ENCODE measurements at places on chromosomes 2 and 18.
A peak's percentile ranks its signal among the peaks of the same experiment; 100 is the strongest.

- DNase-seq, result peak; percentile 64
Observed at GRCh38 chr2:102094917-102095316, 47.6 kb upstream of the IL1R1 start.

- DNase-seq, result no peak
Observed at GRCh38 chr18:10141559-10141958, 227.7 kb downstream of the VAPA start.

DNA sequence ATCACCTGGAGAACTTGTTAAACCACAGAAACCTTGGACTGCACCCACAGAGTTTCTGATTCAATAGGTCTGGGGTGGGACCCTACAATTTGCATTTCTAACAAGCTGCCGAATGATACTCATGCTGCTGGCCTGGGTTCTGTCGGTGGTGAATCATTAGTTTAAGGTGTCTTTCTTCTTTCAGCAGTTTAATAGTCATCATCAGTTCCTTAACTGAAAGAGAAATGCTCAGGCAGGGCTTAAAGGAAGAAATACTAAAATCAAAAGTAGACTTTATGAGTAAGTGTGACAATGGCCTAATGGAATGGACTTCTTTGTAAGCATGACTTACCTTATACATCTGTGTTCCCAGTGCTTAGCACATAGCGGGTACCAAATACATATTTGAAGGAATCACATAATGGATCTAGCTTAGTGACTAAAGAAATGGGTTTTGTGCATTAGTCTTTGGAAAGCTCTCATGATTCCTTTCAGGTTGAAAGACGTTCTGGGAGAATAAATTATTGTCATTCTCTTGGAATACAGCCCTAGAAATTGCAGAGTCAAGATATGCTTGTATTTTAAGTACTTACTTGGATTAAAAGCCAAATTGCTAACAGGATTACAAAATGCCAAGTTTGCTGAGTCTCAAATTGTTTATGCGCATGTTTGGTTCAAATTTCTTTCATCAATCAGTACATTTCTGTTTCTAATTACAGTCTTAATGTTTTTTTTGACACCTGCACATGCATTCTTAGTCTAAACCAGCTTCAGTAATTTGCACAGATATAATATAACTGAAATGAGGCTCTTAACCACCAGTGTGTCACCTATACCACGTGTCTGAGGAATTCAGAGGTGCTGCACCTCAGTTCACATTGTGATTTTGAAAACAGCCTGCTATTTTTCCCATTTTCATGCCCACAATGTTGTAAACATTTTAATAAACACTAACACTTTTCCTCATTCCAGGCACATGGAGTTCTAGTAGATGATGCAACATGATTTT is 220.3 kb upstream of the NRP2 start:
- DNase-seq, result no peak

DNA sequence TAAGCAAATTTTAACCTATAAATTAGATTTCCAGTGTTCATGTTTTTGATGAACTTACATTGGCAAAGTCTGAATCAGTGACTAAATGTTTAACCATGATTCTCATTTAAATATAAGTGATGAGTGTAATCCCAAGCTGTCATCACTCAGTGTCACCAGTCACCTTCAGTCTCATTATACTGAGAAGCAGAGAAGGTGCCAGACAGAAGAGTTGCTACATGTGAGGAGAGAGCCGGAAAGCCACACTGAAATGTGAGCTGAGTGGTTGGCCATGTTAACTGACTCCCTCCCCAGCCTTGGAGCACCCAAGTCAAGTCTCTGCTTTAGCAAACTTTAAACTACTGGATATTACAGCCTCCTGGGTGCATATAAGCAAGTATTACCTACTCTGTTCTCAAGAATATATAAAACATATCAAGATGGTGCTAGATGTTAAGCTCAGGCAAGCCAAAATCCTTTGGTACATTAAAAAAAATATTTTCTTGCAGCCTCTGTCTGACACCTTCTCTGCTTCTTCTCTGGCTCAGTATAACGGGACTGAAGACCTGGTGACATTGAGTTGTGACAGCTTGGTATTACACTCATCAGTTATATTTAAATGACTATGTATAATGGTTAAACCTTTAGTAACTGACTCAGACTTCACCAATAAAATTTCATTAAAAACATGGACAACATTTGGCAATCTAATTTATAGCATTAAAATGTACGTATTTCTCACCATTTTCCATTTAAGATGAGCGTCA is 75.8 kb upstream of the MAP3K20 start:
- DNase-seq, result no peak

DNA sequence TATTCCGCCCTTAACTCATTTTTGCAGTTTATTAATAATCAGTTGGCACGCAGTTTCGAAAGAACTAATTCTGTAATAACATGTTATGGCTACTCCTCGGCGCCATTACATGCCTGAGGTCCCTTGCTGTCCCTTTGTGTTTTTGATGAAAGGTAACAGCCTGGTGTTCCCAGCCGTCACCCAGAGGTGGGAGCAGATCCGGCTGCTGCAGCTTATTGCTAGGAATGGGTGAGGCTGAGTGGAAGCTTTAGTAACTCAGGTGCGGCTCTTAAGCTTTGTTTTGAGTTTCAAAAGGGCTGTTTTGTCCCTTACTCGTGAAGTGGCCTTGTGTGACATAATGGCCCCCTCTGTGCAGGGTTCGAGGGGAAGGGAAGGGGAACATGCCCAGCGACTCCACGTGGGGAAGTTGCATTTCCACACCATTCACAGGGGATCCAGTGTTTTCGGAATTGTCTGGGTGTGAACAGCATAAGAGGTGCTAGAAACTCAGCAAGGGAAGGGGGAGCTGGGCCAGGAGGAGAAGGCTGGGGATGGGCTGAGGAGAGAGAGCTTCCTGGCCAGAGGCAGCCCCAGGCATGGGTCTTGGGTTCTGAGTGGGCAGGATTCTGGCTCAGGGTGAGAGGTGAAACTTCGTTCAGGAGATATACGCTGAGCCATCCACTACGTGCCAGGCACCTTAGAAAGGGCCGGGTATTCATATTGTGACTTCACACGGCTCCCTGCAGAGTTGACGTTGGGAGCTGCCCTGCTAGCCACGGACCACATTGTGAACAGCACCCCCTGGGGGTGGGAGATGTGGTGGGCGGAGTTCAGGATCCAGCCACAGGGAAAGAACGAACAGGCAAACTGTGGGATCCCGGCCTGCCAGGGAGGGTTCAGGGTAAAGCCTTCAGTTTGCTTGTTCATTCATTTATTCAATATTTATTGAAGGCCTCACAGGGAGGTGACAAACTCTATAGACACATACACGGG is 84.4 kb downstream of the TGOLN2 start:
- peak; percentile 73 for DNase-seq

DNA sequence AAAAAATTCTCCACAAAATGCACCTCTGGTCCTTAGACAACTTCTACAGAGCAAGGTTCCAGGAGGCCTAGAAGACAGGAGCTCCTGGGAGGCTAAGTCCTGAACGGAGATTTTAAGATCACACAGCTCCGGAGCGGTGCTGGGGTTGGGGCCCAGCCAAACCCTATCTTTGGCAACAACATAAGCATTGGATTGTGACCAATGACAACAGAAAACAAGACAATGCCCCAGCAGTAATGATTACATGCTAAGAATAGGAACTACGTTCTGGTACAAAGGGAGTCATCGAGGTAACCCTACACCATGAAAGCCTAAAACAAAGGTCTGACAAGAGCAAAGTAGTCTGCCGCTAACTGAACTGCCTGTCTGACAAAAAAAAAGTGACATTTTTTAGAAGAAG is 171.2 kb downstream of the CMPK2 start:
- DNase-seq, result no peak

DNA sequence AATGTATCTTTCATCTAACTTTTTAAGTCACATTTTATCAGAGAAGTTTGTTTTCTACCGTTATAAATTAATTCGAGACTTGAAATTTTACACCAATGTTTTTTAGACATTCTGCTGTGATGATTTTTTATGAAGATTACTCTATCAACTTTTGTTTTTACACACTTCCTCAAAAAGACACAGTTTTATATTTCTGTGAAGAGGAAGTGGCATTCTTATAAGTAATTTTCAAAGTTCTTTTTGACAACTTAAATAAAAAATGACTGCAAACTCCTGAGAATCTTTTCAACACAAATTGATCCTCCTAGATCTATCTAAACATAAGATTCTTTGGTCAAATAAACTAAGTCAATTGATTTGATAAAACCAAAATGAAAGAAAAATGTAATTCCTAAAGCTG is 13.7 kb downstream of the ANKRD44 start:
- DNase-seq, result no peak

DNA sequence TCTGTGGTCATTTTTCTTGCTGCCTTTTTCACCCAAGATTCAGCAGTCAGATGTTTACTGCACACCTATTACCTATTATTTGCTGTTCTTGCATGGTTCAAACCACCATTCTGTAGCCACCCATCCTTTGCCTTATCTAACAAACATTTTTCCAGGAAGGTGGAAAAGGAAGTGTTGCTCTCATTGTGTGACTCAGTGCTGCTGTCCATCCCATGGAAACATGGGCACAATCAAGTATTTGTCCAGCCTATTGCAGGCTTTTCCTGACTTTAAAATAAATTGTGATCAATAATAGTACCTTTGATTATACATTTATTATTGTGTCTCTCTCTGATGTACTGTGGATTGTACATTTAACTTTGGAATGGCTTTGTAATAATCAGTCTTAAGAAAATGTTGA is 53.2 kb downstream of the USP14 start:
- no peak for DNase-seq

- no peak for DNase-seq
Observed at GRCh38 chr2:170719810-170720209, 4.7 kb downstream of the SP5 start.

DNA sequence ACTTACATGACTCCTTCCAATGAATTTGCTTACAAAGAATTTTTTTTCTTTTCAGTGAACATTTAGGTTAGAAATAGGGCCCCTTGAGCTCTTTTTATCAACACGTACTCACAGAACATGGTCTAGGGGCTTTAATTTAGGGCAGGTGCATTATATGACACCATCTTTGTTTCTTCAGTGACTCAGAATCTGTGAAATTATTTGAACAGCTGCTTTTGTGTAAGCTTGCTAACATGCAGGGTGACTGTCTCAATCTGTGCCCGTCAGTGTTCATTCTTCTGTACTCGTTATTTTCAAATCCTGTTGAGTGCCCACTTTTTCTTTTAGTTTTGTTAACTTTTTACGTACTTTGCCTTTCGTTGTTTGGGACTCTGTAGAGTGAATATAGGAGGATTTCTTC is 52.8 kb upstream of the CABYR start:
- no peak for DNase-seq

DNA sequence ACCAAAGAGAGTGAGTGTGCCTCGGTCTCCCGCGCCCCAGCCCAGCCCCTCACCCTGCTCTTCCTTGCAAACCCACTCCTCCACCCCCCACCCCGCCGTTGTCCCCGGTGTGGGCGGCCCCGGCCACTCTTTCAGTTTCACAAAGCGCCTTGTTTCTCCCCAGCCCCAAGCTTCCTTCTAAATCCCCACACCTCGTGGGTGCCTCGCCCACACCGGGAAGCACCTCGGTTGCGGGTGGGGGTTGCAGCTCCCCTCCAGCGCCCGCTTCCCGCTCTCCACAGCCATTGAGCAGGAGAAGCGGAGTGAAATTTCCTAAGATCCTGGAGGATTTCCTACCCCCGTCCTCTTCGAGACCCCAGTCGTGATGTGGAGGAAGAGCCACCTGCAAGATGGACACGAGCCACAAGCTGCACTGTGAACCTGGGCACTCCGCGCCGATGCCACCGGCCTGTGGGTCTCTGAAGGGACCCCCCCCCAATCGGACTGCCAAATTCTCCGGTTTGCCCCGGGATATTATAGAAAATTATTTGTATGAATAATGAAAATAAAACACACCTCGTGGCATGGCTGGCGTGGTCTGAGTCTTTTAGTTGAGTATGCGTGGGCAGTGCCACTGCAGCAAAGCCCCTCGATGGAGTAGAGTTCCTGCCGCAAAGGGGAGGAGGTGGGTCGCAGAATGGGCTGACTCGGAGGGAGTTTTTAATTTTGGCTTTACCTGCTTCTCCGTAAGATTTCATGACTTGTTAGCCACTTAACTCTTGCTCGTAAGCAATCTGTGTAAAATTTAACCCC is 848 bp downstream of the TMSB10 start:
- peak; percentile 41 for DNase-seq

GRCh38 chr2:67566285-67566684 is 169.2 kb downstream of the ETAA1 start:
- no peak for DNase-seq

DNA sequence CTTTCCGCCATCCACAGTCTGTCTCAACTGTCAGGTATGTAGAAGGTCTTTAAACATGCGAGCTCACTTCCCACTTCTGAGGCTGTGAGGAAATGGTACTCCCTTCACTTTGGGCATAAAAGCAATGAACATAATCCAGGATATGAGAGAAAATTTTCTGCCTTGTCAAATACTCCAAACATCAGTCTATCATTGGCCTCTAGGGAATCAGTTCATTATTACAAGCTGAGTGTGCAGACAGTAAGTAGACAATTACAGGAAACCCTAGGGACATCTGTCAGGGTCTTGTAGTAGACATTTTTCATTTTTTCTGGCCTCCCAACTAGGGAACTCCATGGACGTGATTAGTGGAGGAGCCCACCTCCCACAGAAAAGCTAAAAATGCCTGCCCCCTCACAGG is 13.6 kb upstream of the APCDD1 start:
- DNase-seq, result no peak

DNA sequence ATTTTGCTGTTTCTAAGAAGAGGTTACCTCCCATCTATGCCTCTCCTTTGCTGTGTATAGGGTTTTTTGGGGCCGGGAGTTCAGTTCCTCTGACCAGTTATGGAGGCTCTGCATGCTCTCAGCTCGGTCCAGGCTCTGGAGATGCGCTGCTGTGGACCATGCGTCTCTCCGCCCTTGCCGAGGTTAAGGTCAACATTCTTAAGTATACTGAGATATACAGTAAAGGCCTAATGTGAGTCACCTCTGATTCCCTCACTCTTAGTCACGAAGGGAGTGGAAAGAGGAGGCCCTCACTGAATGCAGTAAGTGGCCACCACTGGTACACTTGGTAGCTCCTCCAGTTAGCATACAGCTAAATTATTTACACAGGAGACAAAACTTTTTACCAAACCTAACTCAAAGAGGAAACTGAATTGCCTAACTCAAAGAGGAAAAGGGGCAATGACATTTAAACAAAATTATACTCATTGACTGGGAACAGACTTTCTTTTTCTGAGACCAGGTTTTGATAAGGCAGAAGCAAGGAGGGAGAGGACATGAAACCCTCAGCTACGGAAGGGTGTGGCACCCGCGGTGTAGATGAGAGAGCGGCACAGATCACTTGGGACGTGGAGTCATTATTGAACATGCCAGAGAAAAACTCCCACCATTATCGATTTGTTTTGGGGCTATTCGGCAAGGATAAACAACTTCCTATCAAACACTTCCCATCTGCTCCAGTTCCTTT is 98.7 kb downstream of the COPS8 start:
- no peak for DNase-seq
